ENCODE measurements at places on chromosomes 5 and 9.

DNA sequence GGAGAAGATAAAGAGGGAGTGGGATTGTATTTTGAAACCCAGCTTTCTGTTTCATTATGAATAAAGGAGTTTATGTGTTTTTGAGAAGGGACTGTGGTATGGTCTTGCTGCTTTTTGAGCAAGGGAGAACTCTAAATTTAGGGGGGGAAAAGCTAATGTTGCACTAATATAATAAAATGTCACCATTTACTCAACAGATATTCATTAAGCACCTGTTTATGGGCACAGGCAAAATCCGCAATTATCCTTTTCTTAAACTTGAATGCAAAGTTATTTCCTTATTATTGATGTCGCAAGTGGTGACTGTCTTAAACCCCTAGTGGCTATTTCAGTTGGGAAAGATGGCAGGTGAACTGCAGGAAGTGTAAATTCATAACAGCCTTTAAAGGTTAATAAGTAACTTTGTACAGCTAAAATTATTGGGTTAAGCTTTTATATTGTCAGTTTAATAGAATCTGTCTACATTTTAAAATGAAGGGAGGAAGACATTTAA, 1.5 kb downstream of the CDC42SE2 start:
- no peak for DNase-seq

GRCh38 chr9:3080951-3081350, 237.1 kb upstream of the PUM3 start:
- DNase-seq, result no peak

- no peak for DNase-seq
Observed at GRCh38 chr5:177146891-177147638, 13.5 kb downstream of the NSD1 start.

DNA sequence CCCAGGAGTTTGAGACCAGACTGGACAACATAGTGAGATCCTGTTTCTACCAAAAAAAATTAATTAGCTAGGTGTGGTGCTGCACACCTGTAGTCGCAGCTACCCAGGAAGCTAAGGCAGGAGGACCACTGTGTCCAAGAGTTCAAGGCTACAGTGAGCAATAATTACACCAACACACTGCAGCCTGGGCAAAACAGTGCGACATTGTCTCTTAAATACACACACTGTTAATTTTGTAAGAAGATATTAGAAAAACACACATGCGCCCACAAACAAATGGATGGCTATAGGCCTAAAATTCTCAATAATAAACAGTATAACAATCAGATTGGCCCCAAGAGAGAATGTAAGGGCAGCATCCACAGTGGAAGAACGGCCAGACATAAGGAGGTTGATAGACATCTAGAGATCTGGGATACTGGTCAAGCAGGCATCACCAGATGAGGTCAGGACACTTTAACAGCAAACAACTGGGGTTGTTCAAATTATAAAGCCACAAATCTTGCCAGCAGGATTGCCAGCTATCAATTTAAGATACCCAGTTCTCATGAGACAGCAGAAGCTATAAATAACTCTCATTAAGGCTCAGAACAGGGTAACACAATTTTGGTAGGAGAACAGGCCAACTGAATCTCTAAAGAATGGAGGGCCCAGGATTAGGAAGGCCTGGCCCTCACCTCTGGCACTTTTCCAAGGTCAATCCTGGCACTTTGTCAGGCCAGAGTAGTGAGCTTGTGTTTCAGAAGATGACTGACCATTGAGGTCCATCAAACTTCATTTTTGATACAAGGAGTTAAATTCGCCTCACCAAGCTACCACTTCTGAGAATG, 29.5 kb downstream of the GOLPH3 start:
- no peak for DNase-seq

DNA sequence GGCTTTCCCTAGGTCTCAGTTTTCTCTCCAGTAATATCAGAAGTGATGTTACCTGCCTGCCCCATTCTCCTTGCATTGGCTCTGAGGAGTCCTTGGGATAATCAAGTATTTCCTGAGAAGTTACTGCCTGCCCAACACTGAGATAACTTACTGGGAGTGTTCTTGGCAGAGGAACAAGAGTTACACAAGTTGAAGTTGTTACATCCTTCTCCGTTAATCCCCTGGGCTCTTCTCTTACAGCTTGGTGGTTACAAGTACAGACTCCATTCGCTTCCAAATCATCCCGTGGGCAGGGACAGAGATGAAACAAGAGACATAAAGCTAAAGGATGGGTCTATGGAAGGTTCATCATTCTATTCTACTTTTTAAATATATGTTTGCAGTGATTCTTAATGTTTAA, 74.1 kb upstream of the SAP30L start:
- no peak for DNase-seq

DNA sequence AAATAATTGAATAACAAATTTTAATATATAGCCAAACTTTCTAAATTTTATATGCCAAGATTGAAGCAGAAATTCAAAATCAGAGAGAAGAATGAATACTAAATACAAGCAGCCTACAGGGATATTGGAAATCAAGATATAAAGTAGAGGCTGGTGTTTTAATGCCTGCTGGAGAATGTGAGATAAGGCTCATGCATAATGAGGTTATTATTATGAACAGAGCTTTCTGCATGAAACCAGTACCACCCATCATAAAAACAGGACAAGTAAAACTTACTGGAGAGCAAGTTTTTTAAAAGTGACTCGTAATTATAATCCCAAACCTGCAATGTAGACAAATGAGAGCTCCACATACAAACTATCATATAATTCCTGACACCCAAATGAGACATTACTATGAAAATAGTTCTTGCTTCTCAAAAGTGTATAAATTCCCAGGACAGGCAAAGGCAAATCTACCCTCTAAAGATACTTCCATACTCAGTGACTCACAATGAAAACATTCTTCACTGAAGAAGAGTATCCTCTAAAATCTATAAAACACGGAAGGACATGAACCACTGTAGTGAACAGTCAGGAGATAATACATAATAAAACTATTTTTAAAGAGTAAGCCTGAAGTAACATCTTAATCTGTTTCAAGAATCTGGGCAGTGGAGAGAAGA, 532.0 kb upstream of the GRAMD2B start:
- no peak for DNase-seq

DNA sequence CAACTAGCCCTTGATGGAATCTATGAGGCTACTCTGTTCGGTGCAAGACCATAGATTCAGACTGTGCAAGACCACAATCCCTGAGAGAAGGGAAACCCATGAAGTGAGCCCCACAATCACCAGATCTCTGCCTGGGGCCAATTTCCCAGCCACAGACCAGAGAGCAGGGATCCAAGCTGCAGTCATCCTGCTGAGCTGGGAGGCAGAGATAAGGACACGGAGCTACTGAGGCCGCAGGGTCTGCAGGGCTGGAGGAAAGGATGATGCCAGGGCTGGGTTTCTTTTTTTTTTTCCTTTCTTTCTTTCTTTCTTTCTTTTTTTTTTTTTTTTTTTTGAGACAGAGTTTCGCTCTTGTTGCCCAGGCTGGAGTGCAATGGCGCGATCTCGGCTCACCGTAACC, 47.7 kb upstream of the FUBP3 start:
- DNase-seq, result no peak

DNA sequence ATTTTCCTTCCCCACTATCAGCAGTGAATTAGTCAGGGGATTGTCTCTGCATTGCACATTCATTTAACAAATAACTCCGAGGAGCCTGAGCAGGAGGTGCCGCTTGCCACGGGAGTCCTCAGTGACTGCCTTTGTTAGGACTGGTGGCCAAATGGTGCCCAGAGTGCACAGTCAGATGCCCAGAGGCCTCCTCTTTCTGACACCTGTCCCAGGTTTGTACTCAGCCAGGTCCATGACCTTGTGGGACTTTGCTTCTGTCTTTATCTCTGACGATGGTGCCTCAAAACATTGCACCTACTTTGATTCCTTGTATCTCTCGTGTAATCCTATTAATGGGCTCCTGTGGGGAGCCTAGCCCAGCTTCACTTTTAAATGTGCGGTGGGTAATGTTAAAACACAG, 4.3 kb downstream of the SRD5A1 start:
- DNase-seq, result no peak

DNA sequence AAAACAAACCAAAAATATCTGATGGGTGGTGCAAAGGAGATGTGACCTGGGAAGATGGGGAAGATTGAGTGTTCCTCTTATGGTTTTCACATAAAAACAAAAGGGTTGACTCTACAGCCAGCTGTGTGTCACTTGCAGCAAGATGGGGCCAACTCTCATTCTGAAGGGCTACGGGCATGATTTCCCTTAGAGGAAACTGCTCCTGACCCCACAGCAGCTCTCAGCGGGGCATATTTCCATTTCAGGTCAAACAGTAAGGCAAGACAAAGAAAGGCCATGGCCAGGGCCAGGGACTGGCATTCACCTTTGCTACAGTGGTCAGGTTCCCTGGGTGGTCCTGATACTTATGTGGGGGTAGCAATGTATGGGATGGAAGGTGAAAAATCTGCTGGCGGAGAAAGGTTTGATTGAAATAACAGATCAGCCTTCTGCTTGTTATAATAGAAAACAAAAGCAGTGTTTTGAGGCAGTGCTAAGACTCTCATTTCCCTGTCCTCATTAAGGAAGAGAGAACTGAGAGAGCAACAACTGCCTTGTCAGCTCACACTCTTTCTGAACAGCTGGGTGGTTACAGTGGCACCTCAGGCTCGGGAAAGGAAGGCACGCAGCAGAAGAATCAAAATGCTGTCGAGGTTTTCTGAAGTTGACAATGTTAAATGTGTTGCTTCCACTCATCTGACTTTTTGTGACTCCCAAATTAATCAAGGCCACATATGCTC, 120.7 kb upstream of the PCA3 start:
- DNase-seq, result no peak

DNA sequence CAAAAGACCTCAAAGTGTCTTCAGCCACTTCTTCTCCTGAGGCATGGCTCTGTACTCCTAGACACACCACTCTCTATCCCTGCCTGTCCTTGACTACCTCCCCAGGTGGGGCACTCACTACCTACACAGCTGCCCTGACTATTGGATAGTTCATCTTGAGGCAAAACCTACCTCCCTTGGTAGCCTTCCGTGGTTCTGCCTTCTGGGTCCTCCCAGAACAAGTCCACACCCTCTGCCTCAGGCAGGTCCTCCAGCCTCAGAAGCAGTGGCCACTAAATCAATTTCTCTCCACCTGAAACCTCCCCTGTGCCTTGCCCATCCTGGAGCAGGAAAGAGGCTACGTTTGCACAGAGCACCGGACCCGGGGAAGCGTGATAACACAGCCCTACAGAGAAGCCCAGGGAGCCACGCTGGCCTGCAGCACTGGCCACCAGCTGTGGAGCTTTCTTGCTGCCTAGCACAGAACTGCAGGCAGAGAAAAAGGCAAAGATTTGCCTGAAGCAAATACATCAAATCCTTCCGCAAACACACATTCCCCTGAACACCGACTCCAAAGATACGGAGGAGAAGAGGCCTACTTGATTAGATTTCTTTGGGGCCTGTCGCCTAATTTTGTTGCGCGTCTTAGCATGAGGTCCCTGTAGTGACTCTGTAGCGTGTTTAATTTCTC, 141.8 kb downstream of the C9orf50 start:
- no peak for DNase-seq

- DNase-seq, result no peak
Observed at GRCh38 chr9:124218438-124218982, 39.2 kb upstream of the NEK6 start.

DNA sequence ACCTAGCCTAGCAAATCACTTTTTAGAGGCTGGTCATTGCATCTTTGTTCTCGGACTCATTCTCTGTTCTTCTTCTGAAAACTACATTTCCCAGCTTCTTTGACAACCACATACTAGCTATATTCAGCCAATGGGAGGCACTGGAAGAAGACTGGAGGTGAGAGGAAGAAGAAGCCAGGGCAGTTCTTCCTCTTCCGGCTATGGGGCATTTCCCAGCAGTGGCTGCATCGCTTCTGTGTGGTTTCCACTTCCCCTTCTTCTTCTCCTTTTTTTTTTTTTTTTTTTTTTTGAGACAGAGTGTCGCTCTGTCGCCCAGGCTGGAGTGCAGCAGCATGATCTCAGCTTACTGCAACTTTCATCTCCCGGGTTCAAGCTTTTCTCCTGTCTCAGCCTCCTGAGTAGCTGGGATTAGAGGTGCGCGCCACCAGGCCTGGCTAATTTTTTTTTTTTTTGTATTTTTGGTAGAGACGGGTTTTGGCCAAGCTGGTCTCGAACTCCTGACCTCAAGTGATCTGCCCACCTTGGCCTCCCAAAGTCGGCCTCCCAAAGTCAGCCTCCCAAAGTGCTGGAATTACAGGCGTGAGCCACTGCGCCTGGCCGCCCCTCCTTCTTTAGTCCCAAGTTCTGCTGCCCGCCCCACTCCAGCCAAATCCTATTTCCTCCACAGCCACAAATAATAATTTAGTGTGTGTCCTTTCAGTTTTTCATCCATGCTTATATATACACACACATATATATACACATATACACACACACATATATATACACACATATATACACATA, 6.9 kb upstream of the UBAP1 start:
- peak; percentile 5 for DNase-seq

DNA sequence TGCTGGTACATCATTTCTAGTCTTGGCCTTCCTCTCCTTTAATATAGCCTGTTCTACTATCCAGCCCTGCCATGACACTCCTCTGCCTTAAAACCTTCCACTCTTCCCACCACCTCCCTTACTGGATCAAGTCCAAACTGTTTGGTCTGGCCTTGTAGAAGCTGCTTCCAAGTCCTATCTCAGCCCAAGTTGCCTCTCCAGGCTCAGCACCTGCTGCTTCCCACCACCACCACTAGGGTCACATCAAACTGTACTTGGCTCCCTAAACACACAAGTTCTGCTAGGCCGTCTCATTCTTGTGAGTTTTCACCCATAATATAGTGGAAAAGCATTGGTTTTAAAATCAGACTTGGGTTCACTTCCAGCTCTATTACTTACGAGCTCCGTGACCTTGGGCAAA, 1.4 kb downstream of the NDUFA8 start:
- no peak for DNase-seq

DNA sequence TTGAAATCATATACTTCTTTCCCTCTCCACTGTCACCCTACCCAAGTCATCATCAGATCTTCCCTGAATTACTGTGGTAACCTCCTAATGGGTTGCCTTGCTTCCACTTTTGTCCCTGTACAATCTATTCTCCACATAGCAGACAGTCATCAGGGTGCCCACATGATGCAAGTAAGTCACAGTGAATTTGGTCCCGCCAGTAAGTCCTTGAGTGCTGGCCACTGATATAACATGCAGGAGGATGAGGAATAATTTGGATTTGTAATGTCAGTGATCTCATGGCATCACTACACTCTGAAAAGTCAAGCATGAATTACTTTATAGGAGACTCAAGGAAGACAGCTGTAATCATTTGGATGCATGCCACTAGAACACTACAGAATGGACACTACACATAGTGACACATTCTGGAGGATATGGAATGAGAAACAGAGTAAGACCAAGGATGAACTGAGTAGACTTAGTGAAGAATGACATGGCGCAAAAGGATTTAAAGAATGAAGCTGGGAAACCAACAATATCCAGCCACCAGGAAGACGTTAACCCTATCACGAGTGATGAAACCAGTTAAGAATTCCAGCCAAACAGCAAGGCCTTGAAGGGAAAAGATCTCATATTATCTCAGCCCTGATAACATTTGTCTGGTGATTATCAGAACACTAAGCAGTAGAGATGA, 28.6 kb downstream of the MARCHF3 start:
- no peak for DNase-seq
